ENCODE measurements at places on chromosomes 4 and X. TPM values are rescaled to one million over a fixed set of nuclear protein-coding genes. Genes with fewer than 3 reads are reported as not detected.

Gene KDM5C
- 117 TPM for total RNA-seq

Gene ZDHHC15
- total RNA-seq = not detected

Gene SSX1
- total RNA-seq = not detected

Gene TLR3
- not detected for total RNA-seq

Gene ZAR1
- not detected for total RNA-seq

DNA sequence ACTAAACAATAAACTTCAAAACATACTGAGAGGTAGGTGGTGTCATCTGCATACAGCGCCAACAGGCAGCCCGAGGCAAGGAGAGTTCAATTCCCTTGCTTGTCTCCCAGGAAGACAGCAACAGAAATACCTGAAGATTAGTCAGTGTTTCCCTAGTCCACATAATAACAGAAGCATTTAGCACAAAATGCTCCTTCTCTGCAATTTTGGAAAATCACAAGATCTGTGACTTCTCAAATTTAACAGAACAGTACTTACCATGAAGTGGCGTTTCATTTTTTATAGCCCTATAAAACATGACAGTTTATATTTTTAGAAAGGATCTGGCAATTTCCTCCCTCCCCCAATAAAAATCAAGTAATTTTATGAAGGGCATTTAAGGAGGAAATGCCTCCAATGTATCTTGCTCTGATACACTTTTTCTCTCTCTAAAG, 67.1 kb upstream of the MYOZ2 start:
- no peak for DNase-seq

DNA sequence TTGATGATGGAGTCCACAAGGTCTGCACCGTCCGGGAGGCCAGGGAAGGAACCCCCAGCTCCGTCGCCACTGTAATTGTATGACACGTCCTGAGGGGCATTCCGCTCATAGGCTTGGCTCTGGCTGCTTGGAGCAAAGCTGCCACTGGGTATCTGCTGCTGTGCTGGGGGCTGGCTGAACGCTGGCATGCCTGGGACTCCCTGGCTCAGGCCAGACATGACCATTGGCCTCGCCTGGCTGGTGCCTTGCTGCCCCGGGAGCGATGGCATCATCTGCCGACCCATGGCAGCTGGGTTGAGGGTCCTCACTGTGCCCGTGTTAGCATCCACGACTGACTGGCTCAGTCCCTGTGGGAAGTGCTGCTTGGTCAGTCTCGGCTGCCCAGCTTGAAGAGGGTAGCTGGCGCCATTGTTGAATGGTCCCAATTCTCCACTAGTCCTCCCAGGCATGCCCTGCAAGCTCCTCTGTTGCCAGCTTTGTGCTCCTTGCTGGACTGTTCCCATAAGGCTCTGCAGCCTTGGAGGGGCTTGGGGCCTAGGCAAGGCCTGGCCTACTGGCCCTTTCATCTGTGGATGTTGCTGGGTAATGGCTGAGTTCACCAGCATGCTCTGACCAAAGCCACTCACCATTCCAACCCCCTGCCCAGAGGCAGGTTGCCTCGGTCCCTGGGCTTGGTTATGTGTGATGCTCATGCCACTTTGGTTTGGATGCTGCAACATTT, 53.9 kb downstream of the MGST2 start:
- no peak for DNase-seq

DNA sequence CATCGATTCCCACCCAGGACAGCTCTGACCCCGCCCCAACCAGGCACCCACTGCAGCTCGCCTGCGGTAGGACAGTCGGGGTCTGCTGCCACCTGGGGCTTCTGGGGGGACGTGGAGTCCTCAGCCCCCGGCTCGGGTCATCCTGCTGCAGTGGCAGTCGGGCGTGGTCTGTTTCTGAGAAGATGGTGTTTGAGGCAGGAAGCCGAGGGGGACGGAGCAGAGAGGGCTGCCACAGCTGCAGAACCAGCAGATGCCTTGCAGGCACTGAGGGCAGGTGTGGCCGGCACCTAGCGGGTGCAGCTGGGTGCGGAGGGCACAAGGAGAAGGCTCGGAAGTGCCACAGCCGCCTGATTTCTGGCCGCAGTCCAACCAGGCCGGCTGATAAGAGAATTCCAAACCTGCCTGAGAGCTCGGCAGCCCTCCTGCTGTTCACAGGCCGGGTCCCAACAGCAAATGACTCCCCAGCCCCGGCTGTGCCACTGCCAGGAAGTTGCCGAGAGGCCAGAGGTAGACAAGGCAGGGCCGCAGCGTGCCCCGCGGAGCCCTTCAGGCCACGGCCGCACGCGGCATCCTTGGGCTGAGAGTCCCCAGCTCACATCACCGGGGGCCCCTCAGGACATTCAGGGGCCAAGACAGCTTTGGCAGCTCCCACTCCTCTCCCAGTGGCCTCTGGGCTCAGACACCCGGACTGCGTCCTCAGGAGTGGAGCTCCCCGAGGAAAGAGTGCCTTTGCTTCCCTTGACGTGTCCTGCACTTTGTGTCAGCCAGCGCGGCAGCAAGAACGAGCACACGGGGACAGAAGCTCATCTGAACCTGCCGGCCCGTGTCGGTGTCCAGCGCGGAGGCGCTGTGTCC, 9.4 kb upstream of the CPLX1 start:
- DNase-seq = no peak

DNA sequence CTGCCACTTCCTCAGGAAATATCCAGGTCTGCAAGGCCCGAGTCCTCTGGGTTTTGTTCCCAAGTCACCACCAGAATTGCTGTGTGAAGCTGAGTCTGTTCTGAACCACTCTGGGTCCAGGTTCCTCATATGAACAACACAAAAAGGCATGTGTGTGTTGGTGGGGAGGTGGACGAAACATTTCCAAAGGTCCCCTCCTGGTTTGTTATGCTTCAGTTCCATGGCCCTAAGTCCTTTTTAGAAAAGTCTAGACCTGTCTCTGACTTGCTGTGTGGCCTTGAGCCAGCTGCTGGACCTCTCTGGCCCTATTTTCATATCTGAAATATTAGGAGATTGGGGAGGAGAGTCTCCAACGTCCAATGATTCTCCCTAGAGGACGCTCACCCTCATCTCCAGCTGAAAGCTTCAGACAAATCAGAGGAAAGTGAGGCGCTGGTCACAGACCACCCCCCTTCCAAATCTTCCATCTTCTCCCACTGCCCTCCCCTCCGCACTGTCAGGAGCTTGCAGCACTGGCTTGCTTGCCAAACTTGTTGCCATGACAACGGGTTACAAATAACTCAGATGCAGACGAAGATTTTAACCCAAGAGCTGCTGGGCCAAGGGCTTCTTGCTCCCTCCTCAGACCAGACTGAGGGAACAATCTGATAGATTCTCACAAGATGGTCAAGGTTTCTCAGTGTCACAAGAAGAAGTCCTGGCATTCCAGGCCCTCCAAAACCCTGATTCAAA, 64.5 kb downstream of the SMC1A start:
- DNase-seq = no peak

- no peak for DNase-seq
These were observed 226.0 kb downstream of the VEGFC start for GRCh38 chr4:176566769-176567168.
